Stimulated activated CD8-positive, alpha-beta memory T cell treated with anti-CD3 and anti-CD28 coated beads, Interleukin-7, amount 100 ng/mL, for 4 hours (primary cell): ENCODE measurements at places on chromosomes 13 and 19.
A peak's percentile ranks its signal among the peaks of the same experiment; 100 is the strongest.

- DNase-seq, result no peak
Observed at GRCh38 chr13:86909318-86909717, 761.9 kb upstream of the SLITRK5 start.

- DNase-seq, result no peak
Observed at GRCh38 chr13:29104461-29104860, 284.3 kb downstream of the MTUS2 start.

DNA sequence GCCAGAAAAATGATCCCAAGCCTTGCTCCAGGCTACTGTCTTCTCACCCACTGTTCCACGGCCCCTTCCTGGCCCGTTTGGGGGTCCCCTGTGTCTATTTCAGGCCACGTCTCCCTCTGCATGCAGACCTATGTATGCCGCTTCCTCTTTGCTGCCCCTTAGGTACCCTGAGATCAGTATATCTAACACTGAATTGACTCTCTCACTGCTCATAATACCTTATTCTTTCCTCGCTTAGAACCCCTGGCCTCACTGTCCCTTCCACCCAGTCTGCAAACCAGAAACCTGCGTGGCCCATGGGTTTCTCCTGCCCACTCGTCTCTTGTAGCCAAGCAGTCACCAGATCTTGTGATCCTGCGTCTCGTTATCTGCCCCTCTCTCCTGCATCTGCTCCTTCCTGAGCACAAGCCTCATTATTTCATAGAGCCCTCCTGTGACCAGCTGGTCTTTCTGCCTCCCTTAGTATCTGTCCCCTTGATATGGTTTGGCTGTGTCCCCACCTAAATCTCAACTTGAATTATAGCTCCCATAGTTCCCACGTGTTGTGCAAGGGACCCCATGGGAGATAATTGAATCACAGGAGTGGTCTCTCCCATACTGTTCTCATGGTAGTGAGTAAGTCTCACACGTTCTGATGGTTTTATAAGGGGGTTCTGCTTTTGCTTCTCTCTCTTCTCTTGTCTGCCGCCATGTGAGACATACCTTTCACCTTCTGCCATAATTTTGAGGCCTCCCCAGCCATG lies 109.0 kb upstream of the RNF113B start:
- DNase-seq, result no peak

GRCh38 chr19:33098055-33098534 lies 17.1 kb downstream of the GPATCH1 start:
- no peak for DNase-seq

GRCh38 chr19:7662657-7663056 lies 6.2 kb upstream of the RETN start:
- no peak for DNase-seq

- no peak for DNase-seq
Observed at GRCh38 chr13:33446821-33447725, 161.5 kb upstream of the STARD13 start.

- DNase-seq, result no peak
Observed at GRCh38 chr13:52783943-52784342, 44.3 kb upstream of the CNMD start.

- no peak for DNase-seq
Observed at GRCh38 chr19:1748873-1749341, 4.4 kb upstream of the ONECUT3 start.

- no peak for DNase-seq
Observed at GRCh38 chr19:23055946-23056345, 53.0 kb upstream of the ZNF728 start.

- no peak for DNase-seq
Observed at GRCh38 chr13:107076801-107077200, 508.9 kb upstream of the ARGLU1 start.

- DNase-seq, result no peak
Observed at GRCh38 chr19:16889366-16889882, 625 bp downstream of the F2RL3 start.

DNA sequence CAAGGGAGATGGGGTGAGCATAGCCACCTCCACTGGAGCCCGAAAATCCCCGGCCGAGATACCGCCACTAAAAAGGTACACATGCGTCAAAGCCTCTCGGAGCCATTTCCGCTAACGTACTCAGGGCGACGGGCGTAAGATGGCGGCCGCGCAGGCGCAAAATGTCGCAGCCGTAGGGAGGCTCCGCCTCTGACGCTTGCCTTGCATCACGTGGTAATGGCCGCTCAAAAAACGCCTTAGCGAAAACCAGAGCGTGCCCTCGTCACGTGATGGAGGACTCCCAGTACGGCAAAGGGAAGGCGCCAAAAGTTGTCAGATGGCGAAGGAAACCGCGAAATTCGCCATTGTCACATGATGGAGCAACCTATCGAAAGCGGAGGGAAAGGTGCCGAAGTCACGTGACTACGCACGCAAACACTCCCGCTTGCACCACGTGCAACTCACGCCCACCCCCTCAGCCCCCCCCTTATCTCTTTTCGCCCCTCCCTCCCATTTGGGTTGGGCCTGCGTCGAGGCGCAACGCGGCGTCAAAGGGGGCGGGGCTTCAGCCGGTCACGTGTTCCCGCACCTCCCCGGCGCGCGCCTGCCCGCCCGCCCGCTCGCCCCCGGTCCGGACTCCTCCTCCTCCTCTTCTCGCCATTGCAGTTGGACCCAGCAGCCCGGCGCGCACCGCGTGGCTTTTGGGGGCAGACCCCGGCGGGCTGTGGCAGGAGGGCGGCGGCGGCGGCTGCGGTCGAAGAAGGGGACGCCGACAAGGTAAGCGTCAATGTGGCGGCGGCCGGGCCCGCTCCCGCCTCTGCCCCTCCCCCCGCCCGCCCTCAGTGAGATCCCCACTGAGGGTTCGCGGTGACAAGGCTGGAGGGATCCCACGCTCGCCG lies at the start of gene ILF3:
Gene ILF3, plus strand, starts transcription at position 615 of the 878 bp plus-strand sequence. CDS start 16,260 bp downstream, outside the sequence.
- DNase-seq, result peak; percentile 100

GRCh38 chr13:99307648-99308339 lies 595 bp upstream of the GPR183 start:
- peak; percentile 58 for DNase-seq

GRCh38 chr13:66491251-66491650 lies 738.9 kb downstream of the PCDH9 start:
- DNase-seq, result no peak

- DNase-seq, result no peak
Observed at GRCh38 chr19:4372165-4373012, 28.0 kb downstream of the SH3GL1 start.

DNA sequence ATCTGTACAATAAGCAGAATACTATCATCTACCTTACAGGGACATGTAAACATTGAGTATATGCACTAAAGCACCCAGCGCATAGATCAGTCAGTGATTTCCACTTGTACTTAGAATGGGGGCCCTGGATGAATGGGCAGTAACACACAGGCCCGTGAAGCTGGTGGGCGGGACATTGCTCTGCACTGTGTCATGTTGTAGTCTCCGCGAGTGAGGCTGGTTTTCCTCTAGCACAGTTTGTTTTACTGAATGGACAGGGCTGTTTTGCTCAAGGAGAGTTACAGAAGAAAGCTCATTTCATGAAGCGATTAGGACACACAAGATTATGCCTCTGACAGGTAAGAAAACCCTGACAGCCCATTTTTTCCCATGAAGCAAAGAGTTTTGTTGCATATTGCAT lies 86.4 kb upstream of the SOX21 start:
- no peak for DNase-seq

DNA sequence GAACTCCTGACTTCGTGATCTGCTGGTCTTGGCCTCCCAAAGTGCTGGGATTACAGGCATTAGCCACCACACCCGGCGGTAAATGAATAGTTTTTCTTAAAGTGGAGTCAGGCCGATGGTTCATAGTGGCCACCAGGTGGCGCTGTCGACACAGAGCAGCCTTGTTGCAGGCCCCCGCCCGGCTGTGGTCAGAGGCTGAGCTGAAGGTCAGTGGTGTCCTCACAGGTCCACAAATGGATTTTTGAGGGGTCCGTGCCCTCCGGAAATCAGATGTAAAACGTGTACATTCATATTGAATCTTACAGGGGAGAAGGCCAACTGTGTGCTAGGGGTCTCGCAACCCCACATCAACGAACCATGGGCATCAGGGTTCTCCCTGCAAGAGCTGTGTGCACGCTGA lies 13.4 kb upstream of the WDR18 start:
- DNase-seq, result no peak

- DNase-seq, result no peak
Observed at GRCh38 chr19:16166417-16166816, 6.9 kb downstream of the CIB3 start.

- DNase-seq, result no peak
Observed at GRCh38 chr19:44698492-44699201, at the start of gene CEACAM16. Gene CEACAM16 (plus strand): TSS chr19:44699151. CDS start chr19:44701457, 2,306 bp downstream.

DNA sequence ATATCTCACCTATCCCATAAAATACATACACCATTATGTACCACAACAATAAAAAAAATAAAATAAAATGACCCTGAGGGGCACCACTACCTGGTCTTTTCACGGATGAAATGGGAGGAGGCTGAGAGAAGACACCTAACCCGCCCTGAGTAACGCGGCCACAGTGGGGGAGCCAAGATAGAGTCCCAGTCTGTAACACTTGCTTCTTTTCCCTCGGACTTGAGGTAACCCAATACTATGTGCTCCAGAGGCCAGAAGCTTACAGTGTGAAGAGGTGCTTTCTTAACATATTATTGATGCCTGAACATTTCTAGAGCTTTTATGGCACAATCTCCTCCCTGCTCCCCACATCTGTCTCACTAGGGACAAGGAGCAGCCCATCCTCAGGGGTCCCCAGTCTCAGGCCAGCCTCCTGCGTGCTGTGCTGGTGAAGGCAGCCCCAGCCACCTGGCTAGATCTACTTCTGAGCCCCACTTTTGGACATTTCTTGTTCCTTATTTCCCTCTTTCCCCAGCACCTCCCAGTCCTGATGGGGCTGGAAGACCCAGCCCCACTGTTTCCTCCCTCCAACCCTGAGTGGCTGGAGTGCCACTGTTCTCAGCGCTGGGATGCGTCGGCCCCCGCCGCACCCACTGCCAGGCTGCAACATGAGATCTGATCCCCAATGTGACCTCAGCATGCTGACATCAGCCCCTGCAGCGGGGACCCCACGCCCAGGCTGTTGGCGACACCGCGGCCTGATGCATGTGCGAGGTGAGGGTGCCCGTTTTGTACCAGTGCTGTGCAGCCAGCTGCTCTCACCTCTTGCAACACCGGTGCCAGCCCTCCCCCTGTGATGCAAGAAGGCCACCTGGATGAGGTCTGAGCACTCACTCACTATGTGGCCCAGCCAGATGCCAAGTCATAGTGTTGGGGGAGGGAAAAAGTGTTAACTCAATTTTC lies 143.3 kb downstream of the DCLK1 start:
- DNase-seq, result no peak
